ENCODE measurements at places on chromosomes 2 and 18.

- no peak overlapping the region for H3K4me3 ChIP-seq
- DNase-seq: no peak
Observed at GRCh38 chr2:98709535-98709934, 21.4 kb downstream of the MGAT4A start.

DNA sequence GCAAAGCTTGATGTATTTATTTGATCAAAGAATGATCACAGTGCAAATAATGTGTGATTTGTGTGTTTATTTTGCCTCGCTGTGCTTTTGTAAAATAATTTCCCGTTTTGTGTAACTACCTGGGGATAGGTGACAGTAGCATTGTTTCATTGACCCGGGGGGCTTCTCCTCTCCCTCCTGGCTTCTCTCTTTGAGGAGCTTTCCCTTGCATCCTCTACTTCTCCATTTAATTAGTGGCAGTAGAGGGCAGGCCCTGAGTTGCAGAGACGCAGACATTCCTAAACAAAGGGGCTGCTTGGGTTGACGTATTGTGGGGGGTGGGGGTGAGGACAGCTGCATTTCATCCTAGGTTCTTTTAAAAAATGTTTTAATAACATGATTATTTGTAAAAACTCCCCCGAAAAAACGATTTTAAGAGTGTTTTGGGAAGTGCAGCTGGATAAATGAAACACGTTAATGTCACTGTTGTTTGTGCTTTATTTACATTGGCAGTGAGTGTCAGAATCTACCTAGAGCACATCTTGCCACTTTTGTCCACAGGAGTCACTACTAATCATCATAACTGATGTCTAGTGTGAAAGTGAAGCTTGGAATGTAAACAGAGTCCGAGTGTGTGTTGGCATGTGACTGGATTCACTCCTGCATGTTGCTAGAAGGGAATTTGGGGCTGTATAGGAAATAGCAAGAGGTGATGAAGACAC, 2.2 kb downstream of the NEDD4L start:
- peaks cover 14% of the 10 kb centered on the region for H3K4me1 ChIP-seq
- H3K27me3 ChIP-seq: no peaks in the 10 kb centered on the region
- peak overlapping the region; percentile 86 for H3K27ac ChIP-seq

DNA sequence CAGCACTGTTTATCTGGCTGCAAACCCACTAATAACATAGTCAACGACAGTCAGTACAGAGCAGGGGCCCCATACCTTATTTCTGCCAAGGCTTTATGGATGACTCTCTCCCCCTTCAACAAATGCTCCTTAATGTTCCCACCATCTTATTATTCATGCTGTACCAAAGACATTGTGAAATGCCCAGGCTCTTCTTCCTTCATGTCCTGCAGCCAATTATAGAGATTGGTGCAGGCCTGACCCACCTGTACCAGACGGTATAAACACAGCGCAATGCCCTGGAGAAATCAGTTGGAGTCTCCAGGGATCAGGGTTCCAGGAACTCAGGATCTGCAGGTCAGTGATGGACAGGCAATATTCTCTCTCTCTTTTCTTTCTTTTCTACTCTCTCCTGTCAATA, at the start of gene IL1F10:
IL1F10 (plus strand) TSS at position 290 of the 400 bp plus-strand sequence. CDS start 4,769 bp downstream, outside the sequence.
- peaks cover 34% of the 10 kb centered on the region for H3K4me1 ChIP-seq
- no peaks in the 10 kb centered on the region for H3K36me3 ChIP-seq
- no peak within 1 kb of the TSS for H3K4me3 ChIP-seq
- H3K27ac ChIP-seq: no peak within 1 kb of the TSS
- H3K27me3 ChIP-seq: no peaks in the 10 kb centered on the region

- H3K27ac ChIP-seq: peak overlapping the region; percentile 1
- no peaks in the 10 kb centered on the region for H3K36me3 ChIP-seq
- peaks cover 27% of the 10 kb centered on the region for H3K4me1 ChIP-seq
- no peak for DNase-seq
- H3K4me3 ChIP-seq: no peak overlapping the region
Observed at GRCh38 chr2:160952464-160953254, 207.6 kb upstream of the TANK start.

GRCh38 chr2:230875347-230876315, 10.9 kb downstream of the ITM2C start:
- peaks cover 30% of the 10 kb centered on the region for H3K4me1 ChIP-seq
- no peak for DNase-seq
- no peaks in the 10 kb centered on the region for H3K27me3 ChIP-seq
- H3K36me3 ChIP-seq: no peaks in the 10 kb centered on the region
- H3K27ac ChIP-seq: no peak overlapping the region

DNA sequence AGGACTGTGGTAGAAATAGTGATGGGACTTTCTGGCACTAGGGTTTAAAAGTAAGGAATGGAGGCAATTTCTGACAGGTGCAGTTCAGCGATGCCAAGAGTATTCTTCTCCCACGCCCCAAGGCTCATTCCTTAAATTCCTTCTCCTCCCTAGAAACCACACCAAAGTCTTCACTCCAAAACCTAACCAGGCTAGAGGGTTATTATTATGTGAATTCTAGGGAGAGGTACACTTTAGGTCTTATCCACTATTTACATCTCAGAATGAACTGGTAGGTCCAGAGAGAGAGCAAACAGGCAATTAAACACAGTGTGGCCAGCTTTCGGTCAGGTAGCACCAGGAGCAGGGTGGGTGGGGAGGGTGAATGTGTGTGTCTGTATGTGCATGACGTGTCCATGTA, 11.4 kb downstream of the IL1F10 start:
- H3K36me3 ChIP-seq: no peaks in the 10 kb centered on the region
- H3K27me3 ChIP-seq: no peaks in the 10 kb centered on the region
- peaks cover 12% of the 10 kb centered on the region for H3K4me1 ChIP-seq
- H3K27ac ChIP-seq: peak overlapping the region; percentile 94
- DNase-seq: no peak
- no peak overlapping the region for H3K4me3 ChIP-seq

DNA sequence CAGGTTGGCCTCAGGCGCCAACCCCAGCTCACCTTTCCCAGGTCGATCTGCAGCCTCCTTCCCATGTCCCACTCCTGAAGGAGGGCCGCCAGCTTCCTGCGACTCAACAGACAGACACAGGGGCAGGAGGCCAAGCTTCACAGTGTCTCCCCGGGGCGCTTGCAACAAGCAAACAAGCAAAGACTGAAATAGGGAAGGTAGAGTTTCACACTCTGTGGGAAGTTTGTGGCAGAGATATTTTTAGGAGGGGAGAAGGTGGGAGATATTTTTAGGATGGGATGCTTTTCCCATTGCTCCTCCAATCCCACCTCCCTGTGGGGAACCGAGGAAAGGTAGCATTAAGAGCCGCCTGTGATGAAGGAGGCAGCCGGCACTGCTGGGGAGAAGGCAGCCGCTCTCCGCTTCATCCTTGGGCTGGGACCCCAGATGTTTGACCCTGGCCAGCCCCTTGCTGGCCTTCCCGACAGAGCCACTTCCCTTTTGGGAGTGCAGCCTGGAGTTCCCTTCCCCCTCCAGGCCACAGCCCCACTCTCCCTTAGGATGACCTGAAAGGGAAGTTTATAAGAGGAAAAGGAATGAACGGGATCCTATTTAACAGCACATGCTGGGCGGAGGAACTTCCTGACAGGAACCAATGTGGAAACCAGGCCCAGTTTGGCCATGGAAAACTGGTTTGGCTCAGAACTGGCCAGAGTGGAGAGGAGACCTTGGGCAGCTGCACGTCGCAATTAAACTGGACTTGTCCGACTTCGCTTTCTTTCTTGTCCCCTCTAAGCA, 142.2 kb upstream of the SMAD2 start:
- peaks cover 65% of the 10 kb centered on the region for H3K4me1 ChIP-seq
- H3K36me3 ChIP-seq: no peaks in the 10 kb centered on the region
- no peak for DNase-seq

- no peak overlapping the region for H3K4me3 ChIP-seq
- H3K36me3 ChIP-seq: peaks cover 7% of the 10 kb centered on the region
- H3K27ac ChIP-seq: peak overlapping the region; percentile 93
- peaks cover 73% of the 10 kb centered on the region for H3K4me1 ChIP-seq
- H3K27me3 ChIP-seq: no peaks in the 10 kb centered on the region
Observed at GRCh38 chr2:96540136-96540535, 3.6 kb downstream of the ARID5A start.

DNA sequence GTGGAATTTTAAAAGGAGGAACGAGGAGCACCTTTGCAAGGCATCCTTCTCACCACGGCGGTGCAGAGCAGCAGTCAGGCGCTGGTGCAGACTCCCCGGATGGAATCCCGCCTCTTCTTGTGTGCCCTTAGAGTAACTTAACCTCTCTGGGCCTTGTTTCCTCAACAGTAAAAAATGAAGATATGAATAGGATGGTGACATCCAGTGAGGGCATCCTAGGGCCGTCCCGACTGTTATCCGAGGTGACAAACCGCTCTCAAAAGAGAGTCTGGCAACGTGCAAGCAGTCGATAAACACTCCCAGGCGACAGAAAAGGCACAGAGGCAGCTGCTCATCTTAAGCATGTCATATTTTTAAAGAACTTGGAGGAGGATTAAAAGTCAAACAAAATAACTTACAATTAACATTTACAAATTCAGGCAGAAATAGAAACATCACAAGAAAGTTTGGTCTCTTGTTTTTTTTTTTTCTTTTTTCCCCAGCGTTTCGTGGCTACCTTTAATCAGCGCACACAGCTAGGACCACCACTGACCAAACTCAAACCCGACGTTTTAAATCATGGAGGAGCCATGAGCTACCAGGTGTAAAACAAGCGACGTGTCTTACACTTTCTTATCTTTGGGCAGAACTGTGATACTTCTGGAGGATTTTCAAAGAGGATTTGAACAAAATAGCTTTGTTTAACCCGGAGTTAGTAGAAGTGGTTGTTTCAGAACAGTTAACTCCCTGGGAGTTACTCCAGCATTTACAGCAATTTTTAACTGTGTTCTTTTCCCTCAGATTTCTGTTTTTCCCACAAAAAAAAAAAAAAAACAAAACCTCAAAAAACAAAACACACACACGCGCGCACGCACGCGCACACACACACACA, 2.1 kb downstream of the MBP start:
- peak overlapping the region; percentile 66 for H3K4me3 ChIP-seq
- H3K27me3 ChIP-seq: peaks cover 15% of the 10 kb centered on the region
- H3K36me3 ChIP-seq: no peaks in the 10 kb centered on the region
- DNase-seq: no peak
- peaks cover 36% of the 10 kb centered on the region for H3K4me1 ChIP-seq
- H3K27ac ChIP-seq: peak overlapping the region; percentile 95

- DNase-seq: no peak
- peaks cover 5% of the 10 kb centered on the region for H3K27me3 ChIP-seq
- peaks cover 22% of the 10 kb centered on the region for H3K36me3 ChIP-seq
- H3K4me1 ChIP-seq: peaks cover 49% of the 10 kb centered on the region
- H3K4me3 ChIP-seq: peak overlapping the region; percentile 20
- H3K27ac ChIP-seq: no peak overlapping the region
Observed at GRCh38 chr2:219509780-219510511, 4.3 kb upstream of the ASIC4 start.

DNA sequence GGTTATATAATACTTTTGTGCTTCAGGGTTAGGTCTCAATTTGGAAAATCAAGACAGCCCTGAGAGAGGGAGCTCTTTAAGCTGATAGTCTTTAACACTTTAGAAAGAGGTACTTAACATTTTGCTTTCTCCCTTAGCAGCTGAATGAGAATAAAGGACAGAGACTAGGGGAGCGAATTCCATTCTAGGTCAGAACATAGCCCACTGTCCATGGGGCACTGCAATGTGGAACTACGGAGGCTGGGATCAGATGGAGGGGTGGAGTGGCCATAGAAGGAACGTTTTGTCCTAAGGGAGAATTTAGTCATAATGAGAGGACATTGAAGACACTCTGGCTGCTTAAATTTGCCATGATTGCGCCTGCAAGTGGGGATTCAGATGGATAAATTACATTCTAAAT, 794 bp downstream of the GKN2 start:
- H3K4me1 ChIP-seq: no peaks in the 10 kb centered on the region
- H3K4me3 ChIP-seq: no peak overlapping the region
- no peaks in the 10 kb centered on the region for H3K36me3 ChIP-seq
- no peak overlapping the region for H3K27ac ChIP-seq

GRCh38 chr2:64166212-64166611, 22.0 kb upstream of the PELI1 start:
- no peaks in the 10 kb centered on the region for H3K27me3 ChIP-seq
- H3K36me3 ChIP-seq: no peaks in the 10 kb centered on the region
- no peak overlapping the region for H3K4me3 ChIP-seq
- peaks cover 4% of the 10 kb centered on the region for H3K4me1 ChIP-seq
- no peak overlapping the region for H3K27ac ChIP-seq

GRCh38 chr18:66638856-66639629, 35.2 kb upstream of the CDH19 start:
- no peaks in the 10 kb centered on the region for H3K36me3 ChIP-seq
- no peaks in the 10 kb centered on the region for H3K4me1 ChIP-seq
- H3K4me3 ChIP-seq: no peak overlapping the region
- no peaks in the 10 kb centered on the region for H3K27me3 ChIP-seq
- DNase-seq: no peak

GRCh38 chr18:72261590-72261989, 282.6 kb downstream of the CBLN2 start:
- no peaks in the 10 kb centered on the region for H3K27me3 ChIP-seq
- H3K4me3 ChIP-seq: no peak overlapping the region
- DNase-seq: no peak
- H3K4me1 ChIP-seq: no peaks in the 10 kb centered on the region
- H3K27ac ChIP-seq: no peak overlapping the region

DNA sequence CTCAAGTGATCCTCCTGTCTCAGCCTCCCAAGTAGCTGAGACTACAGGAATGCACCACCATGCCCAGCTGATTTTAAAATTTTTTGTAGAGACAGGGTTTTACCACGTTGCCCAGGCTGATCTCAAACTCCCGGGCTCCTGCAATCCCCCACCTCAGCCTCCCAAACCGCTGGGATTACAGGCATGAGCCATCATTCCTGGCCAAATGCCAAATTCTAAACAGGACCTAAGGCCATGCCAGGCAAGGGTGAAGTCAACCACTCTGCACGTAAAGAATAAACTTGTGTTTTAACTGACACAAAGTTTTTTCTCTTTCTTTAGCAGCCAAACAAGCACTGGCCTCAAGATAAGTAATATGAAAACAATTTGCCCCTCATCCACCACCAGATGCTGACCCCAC, 37.4 kb upstream of the SATB2 start:
- no peaks in the 10 kb centered on the region for H3K36me3 ChIP-seq
- H3K4me3 ChIP-seq: no peak overlapping the region
- no peaks in the 10 kb centered on the region for H3K27me3 ChIP-seq
- no peaks in the 10 kb centered on the region for H3K4me1 ChIP-seq

DNA sequence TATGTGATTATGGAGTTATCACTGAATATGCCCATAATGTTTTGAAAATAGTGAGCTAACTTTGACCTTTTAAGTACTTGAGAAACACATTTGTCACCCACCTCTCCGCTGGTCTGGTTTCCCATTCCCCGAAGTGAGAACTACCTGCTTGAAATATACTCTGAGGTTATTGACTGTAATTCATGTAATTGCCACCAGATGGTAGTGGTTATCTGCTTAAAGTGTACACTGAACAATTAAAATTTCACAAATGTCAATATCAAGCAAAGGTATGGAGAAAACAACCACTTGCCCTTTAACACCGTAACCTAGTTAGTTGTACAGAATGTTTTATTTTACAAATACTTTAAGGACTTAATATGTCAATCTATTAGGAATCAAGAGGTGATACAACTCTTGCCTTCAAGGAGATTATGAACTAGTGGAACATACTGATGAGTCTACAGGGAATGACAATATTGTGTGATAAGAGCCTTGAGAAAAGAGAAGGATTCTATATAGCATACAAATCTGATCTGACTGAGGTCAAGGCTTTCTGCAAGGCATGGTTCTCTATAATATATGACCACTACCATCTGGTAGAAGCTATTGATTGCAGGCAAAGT, 316.8 kb upstream of the KCNH7 start:
- H3K27me3 ChIP-seq: no peaks in the 10 kb centered on the region
- no peak overlapping the region for H3K27ac ChIP-seq
- no peaks in the 10 kb centered on the region for H3K36me3 ChIP-seq
- no peaks in the 10 kb centered on the region for H3K4me1 ChIP-seq
- H3K4me3 ChIP-seq: no peak overlapping the region

- H3K27me3 ChIP-seq: peaks cover 32% of the 10 kb centered on the region
- DNase-seq: no peak
- no peaks in the 10 kb centered on the region for H3K36me3 ChIP-seq
- H3K4me1 ChIP-seq: peaks cover 32% of the 10 kb centered on the region
- no peak overlapping the region for H3K27ac ChIP-seq
Observed at GRCh38 chr2:26969077-26969844, 1.2 kb upstream of the MAPRE3 start.

All from esophagus squamous epithelium (tissue), 5 donors.